IMR-90 (cell line): ENCODE measurements at places on chromosomes 5 and 9. TPM values are rescaled to one million over a fixed set of nuclear protein-coding genes. Genes with fewer than 3 reads are reported as not detected.

DNA sequence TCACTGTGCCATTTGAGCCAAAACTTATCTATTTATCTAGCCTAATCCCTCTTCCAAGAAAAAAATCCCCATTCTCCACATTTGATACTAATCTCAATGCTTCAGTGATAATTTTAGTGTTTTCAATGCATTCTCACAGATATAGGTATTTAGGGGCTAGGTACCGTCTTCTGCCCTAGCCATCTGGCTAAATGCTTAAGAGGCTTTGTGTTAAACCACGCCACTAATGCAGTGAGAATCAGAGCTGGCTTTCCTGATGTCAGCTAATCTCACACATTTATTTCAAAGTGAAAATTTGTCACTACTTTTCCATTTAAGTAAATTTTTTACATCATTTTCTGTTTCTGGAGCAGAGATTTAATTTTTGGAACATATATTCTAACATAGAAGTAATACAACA, 479.7 kb downstream of the MAN2A1 start:
- no peak for DNase-seq

DNA sequence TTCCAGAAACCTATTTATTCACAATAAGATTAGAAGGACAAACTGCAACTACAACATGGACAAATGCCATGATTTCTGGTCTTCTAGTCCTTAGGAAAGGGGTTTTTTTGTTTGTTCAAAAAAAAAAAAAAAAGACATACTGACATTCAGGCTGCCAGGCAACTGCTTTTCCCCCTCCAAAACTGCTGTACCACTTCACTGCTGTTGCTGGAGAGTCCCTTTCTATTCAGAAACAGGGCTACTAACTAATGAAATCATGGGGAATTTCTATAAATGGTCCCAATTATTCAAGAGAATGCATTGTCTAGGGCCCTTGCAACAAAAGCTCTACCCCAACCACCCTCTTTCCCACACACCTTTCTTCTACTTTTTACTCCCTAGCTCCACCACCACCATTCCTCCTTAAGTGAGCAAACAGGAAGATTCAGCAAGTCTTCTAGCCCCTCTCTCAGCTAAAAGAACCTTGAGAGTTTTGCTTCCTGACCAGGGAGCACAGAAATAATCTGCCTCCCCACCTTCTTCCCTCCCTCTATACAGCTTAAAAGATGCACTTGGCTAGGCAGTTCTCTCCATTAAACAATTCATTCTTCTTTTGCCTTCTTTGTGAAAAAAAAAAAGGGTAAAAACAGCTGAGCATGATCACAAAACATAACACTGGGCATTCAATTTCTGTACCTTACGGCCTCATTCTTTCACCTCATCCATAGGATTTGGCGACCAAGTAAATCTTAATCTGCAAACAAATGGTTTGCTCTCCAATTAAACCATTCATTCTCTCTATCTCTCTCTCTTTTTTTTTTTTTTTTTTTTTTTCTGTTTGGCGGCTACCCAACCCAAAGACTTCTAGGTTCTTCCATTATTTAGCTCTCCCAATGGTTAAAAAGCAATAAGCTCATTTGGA, 13.8 kb downstream of the ZNF608 start:
- no peak for DNase-seq

DNA sequence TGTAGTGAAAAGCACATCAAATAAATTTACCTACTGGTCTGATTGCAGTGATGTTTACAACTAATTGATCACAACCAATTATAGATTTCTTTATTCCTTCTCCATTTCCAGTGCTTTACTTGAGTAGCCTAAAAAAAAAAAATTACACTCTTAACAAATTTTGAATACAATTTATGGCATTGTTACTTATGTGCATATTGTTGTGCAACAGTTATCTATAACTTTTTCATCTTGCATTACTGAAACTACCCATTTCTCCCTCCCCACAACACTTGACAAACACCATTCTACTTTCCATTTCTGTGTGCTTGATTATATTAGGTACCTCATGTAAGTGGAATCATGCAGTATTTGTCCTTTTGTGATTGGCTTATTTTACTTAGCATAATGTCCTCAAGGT, 12.3 kb downstream of the RMI1 start:
- no peak for DNase-seq

GRCh38 chr9:130411566-130411915, 33.2 kb upstream of the ASS1 start:
- peak; percentile 5 for DNase-seq

DNA sequence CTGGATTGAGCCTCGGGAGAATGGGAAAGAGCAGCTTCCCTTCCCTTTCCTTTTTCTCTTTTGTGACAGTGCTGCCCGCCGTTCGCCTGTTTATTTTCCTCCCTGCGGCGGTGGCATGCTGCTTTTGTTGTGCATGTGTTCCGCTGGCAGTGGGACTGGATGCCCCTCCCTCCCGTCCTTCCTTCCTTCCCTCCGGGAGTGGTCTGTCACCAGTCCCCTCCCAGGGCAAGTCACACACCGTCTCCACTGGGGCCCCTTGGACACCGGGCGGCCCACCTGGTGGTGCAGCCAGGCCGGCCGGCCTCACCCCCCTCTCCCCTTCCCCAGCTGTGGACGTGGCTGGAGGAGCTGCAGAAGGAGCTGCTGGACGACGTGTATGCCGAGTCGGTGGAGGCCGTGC, 214.7 kb downstream of the TRIO start:
- DNase-seq, result no peak

DNA sequence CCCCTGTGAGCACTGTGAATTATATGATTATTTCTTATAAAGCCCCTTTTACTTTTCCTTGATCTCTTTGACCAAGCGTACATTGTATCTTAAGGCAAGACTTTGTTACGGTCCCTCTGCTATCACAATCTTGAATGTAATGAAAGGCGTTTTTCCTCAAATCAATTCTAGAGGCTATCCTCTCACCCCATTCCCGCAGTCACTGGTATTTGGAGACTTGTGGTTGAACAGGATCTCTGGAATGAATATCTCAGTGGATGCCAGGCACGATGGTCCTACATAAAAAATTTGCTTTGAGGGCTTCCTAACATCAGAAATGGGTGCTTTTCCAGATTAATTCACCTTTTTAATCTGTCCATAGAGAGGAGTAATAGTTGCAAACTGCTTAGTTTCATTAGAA, 151.4 kb upstream of the PAPPA start:
- no peak for DNase-seq

DNA sequence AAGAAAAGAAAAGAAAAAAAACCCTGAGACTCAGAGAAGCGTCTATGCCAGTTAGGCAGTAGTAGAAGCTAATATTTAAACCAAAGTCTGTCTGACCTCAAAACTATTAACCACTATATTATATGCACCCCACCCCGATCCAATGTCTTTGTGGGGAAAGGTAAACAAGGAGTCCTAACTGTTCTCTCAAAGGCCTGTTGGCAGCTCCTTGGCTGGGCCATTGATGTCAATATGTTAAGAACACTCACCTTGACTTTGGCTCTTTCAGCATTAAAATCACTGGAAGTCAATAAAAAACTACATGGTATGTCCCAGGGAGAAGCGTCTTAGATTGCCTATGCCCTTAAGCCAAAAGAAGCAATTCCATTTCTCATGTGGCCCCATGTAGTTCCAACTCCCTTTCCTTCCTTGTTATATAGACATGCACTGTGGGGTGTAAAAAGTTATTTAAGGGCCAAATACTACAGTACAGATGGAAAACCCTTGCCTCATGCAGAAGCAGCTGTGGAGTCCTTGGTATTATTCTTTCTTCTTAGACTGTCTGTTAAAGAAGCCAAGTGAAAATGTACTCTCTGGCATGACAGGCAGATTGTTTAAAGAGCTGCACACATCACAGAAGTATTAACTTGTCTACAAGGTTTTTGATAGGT, 308.6 kb upstream of the RPS23 start:
- no peak for DNase-seq

- no peak for DNase-seq
These were observed 184.9 kb downstream of the FANCC start for GRCh38 chr9:95132366-95133324.

The AFAP1L1 gene
- total RNA-seq, result 5.3 and 5.7 TPM in 2 replicates
